Sciatic nerve (tissue), 2 donors: ENCODE measurements at places on chromosomes 4 and X. TPM values are rescaled to one million over a fixed set of nuclear protein-coding genes. Genes with fewer than 3 reads are reported as not detected.

DNA sequence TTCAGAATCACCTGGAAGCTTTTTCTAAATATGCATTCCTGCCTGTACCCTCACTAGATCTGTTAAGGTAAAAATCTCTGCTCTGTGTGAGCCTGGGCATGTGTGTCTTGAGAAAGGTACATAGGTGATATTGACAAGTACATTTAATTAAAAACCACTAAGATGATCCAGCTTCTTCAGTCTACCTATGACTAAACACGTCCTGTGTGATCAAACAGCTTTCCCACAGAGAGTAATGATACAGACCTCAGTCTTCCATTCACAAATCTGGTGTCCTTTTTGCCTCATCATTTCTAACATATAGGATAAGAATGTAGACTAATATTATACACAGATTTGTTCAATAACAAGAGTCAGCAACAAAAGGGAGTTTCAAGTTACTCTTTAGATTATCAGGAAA, 42.6 kb downstream of the GALNT7 start:
- DNase-seq, result no peak

DNA sequence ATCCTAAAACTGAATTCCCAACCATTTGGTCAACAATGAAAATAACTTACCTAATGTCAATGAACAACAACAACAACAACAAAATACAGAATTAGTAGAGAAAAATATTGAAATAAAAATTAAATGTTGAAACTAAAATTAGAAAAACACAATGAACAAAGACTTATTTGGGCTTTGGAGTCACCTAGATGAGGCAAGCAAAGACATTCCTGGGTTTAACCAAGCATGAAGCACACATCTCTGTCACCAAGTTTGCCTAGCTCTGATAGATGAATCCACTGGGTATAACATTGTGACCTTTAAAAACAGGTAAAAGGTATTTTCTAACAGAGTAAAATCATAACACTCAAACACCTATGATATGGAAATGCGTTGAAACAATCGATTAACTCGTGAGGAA, 13.2 kb upstream of the SYTL5 start:
- no peak for DNase-seq

GRCh38 chrX:53379747-53380146, 42.7 kb downstream of the SMC1A start:
- DNase-seq, result no peak

- no peak for DNase-seq
These were observed 10.1 kb downstream of the SEC24D start for GRCh38 chr4:118825799-118826198.

- no peak for DNase-seq
These were observed 29.0 kb upstream of the RAP1GDS1 start for GRCh38 chr4:98232202-98232601.

- DNase-seq, result no peak
These were observed 30.7 kb upstream of the SPANXN4 start for GRCh38 chrX:142994988-142995387.

GRCh38 chrX:15242899-15243555, 26.9 kb downstream of the ASB9 start:
- DNase-seq, result no peak

DNA sequence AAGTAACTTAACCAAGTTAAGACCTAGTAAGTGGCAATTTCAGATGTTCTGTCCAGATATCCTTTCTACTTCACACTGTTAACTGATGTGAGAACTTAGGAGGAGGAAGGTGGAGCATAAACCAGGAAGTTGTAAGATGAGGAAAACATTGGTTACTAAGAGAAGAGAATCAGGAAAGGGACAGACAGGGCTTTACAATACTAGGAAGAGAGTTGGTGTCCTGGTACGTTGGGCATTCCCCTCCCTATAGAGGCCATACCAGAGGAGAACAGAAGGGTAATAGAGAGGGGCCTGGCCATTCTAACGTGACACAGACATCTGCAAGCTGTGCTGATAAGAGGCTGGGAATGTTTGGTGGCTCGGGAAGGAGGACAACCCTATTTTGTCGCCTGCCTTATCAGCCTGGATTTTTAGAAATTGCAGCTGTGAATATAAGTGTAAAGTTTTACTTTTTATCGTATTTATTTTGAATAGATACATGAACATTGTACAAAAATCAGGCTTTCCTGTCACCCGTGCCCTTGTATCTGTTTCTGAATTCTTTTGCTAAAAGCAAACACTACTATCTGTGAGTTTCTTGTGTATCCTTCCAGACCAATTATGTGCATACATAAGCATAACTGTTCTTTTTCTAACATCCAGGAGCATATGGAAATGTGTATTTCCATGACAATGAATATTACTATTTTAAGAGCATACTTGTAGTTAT, 53.5 kb upstream of the HPRT1 start:
- no peak for DNase-seq

GRCh38 chrX:14832151-14832550, 40.7 kb downstream of the FANCB start:
- DNase-seq, result no peak

- no peak for DNase-seq
These were observed 65.7 kb downstream of the SHROOM2 start for GRCh38 chrX:9851890-9852289.

- no peak for DNase-seq
These were observed 8.1 kb downstream of the IL1RAPL1 start for GRCh38 chrX:28595346-28595745.

- no peak for DNase-seq
These were observed 55.4 kb downstream of the C4orf51 start for GRCh38 chr4:145735347-145735675.

DNA sequence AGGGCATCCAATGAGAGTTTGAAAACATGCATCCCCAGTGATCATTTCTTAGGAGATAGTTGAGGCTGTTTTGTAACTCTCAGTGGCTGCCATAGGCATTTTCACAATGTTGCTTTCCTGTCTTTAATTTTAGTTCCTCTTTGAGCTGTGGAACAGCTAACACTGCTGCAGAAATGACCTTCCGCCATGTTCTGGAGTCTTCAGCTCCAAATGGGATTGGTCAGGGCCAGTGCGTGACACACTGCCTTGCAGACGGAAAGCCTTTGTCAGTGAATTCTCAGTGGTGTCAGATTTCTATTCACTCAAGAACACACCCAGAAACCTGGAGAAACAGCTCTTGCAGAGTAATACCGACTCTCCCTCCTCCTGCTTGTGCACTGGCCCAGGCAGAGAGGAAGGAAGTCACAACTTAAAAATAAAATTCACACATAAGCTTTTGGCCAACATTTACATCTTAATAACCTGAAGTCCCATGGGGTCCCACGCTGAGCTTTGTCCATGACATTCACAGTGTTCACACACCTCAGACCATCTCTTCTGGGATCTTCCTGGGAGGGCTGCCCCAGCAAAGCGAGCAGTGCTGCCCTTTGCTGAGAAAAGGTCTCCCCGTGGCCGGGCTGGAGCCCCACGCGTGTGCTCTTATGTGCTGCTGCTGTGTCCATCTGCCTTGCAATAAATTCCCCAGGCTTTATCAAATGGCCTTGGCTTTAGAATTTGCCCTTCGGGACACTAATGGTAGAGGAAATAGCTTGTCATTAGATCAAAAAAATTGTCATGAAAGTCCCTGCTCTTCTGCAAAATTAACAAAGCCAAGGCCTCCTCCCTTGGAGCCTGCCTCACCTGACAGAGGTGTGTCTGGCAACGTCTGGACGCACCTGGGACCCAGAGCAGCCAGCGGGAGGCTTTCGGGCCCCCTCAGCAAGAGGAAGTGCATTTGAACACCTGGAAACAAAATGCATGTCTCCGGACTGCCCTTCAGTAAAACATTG, 126.8 kb downstream of the IRF2 start:
- no peak for DNase-seq

- DNase-seq, result no peak
These were observed 137.4 kb upstream of the STIM2 start for GRCh38 chr4:26723216-26723615.

DNA sequence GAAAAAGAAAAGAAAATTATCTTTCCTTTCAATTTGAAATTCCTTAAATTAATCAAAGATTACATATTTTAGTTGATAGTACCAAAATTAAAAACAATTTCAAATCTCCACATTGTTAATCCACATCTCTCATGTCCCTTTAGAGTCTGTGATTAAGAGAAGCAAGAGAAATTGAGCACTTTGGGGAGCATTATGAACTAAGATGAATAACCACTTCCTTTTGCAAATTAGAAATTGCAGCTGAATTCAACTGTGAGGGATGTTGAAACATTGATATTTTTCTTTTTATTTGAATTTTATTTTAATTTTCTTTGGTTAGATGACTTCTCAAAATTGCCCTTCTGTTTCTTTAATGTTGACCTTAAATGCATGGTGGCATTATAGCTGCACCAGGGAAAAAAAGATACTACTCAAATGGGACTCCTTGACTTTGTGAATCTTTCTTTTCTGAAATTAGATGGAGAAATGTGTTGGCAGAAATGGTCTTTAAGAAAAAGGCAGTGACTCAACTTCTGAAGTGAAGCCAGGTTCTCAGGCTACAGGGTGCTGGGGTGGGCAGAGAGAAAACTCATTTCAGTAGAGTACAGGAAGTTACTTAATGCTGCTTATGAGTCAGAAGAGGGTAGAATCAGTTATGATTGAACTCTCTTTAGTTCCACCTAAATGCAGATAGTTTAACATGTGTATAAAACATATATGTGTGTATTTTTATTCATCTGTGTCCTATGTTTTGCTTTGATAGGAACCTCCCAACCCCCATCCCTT, 92.0 kb upstream of the TNIP3 start:
- no peak for DNase-seq

DNA sequence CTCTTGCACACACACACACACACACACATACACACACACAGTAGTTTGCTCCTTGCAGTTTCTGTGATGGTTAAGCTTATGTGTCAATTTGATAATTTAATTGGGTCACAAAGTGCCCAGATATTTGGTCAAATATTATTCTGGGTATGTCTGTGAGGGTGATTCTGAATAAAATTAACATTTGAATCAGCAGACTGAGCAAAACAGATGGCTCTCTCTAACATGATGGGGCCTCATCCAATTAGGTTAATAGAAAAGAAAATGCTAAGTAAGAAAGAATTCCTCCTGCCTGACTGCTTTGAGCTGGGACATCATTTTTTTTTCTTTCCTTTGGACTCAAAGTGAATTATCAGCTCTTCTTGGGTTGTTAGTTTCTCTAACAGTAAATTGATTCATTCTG, 191.2 kb upstream of the INTU start:
- DNase-seq, result no peak

- no peak for DNase-seq
These were observed 4.5 kb upstream of the CXCL9 start for GRCh38 chr4:76011700-76012387.

DNA sequence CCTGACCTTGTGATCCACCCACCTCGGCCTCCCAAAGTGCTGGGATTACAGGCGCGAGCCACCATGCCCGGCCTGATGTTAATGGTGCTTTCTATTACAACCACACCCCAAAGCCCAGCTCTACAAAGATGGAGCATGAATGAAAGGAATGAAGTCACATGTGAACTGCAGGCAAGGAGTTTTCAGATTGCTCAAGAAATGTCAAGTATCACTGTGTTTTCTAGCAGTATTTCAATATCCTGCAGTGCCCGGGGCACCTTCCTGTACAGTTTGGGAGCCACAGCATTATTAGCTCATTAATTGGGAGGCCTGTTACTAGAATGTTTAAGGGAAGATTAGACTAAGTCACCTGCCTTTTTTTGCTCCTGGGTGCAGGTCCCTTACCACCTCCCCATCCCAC, 40.1 kb downstream of the PRIMPOL start:
- DNase-seq, result no peak

DNA sequence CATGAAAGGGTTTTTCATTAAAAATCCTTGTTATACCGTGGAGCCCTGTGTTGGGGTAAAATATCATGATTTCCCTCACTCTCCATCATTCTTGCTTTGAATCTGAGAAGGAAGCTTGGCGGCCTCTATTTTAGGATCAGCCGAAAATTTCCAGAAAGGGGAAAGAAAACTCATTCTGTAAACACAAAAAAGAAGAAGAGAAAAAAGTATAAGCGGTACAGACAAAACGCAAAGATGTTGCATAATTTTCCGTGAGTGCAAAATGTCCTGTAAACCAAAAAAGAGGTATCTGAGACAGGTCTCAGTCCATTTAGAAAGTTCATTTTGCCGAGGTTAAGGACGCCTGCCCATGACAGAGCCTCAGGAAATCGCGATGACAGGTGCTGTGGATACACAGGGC, 5.3 kb downstream of the CSF2RA start:
- no peak for DNase-seq

- DNase-seq, result no peak
These were observed 241.4 kb upstream of the RPS6KA3 start for GRCh38 chrX:20507901-20508620.

Gene MGARP
- total RNA-seq, result 1.4 TPM

Gene MCF2
- total RNA-seq, result 0.31 TPM

Gene SMIM31
- total RNA-seq, result not detected

Gene NEXMIF
- 1.9 TPM for total RNA-seq

Gene SPANXC
- total RNA-seq, result not detected

Gene CXorf65
- not detected for total RNA-seq

Gene ATOH1
- total RNA-seq, result not detected

Gene CT45A1
- not detected for total RNA-seq
